ENCODE measurements at places on chromosomes 1 and 21. TPM values are rescaled to one million over a fixed set of nuclear protein-coding genes. Genes with fewer than 3 reads are reported as not detected.

Gene C1orf87
- total RNA-seq: not detected

Gene PHGDH
- 240 TPM for total RNA-seq

Gene TSPAN1
- total RNA-seq: not detected

Gene ATP6V1G3
- not detected for total RNA-seq

- no peak for DNase-seq
These were observed 20.1 kb upstream of the HPCAL4 start for GRCh38 chr1:39711104-39711965.

Gene VPS13D
- 16.2 TPM for total RNA-seq

All from MG63 (cell line).